ENCODE measurements at places on chromosomes 1 and 21. TPM values are rescaled to one million over a fixed set of nuclear protein-coding genes. Genes with fewer than 3 reads are reported as not detected.

GRCh38 chr1:1470626-1471388 is 758 bp upstream of the ATAD3B start:
- DNase-seq, result peak; percentile 2

DNA sequence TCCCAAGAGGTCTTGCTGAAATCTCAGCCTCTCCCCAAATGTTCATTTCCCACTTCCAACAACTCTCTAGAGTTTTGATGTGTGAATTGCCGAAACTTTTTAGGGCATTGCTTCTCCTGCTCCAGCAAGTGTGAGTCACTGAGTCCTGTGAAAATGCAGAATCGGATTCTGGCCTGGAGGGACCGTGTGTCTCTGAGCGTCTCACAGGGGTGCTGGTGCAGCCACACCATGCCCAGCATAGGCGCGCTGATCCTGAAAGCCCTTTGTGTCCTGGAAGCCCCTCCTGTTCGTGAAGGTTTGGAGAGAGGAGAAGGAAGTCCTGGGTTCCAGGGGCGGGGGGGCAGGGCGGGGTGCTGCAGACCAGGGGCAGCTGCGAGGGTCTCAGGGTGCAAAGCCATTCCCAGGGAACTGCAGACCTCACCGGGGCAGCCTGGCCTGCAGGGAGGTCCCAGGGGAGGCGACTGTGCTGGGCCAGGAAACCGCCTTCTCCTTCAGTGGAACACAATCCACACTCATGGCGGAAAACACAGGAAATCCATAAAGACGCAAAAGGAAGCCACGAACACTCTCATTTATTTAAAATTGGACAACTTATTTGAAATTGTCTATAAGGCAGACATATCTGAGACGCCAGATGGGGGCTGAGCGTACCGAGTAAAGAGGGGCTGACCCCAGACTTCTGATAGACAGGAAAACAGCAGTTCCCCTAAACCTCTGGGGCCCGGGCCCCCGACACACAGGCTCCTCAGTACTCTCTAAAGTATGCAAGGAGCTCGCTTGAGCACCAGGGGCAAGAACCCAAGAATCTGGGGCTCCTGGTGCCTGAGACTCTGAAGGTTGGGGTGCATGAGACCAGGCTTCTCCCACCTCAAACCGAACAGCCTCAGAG is 43.5 kb upstream of the ADARB1 start:
- DNase-seq, result no peak

- no peak for DNase-seq
Measured at GRCh38 chr1:39671433-39671792, 494 bp downstream of the NT5C1A start.

DNA sequence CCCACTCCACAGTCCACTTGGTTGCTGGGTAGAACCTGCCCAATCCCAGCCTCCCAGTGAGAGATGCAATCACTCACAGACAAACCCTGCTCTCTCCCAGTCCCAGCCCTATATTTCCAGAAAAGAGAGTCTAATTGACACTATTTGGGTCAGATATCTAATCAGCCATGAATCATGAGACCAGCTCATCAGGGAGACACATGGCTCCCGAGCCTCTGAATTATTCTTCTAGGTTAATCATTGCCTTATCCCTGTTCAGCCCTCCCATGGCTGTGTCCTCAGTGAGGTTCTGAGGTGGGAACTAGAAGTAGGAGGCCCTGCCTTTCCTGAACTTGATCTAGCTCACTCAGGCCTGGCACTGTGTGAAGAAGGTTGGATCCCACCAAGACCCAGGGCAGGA is 49.9 kb upstream of the ZC3H12A start:
- no peak for DNase-seq

GRCh38 chr21:31078796-31079195 is 40.5 kb upstream of the KRTAP19-8 start:
- peak; percentile 11 for DNase-seq

OR2T29 gene
- total RNA-seq, result not detected

PEX14 gene
- total RNA-seq, result 23.1 TPM

CLDN8 gene
- total RNA-seq, result not detected
